AG04449 (cell line): ENCODE measurements at places on chromosomes 7 and 10.

GRCh38 chr7:12729112-12729511, 41.7 kb downstream of the ARL4A start:
- DNase-seq: no peak

DNA sequence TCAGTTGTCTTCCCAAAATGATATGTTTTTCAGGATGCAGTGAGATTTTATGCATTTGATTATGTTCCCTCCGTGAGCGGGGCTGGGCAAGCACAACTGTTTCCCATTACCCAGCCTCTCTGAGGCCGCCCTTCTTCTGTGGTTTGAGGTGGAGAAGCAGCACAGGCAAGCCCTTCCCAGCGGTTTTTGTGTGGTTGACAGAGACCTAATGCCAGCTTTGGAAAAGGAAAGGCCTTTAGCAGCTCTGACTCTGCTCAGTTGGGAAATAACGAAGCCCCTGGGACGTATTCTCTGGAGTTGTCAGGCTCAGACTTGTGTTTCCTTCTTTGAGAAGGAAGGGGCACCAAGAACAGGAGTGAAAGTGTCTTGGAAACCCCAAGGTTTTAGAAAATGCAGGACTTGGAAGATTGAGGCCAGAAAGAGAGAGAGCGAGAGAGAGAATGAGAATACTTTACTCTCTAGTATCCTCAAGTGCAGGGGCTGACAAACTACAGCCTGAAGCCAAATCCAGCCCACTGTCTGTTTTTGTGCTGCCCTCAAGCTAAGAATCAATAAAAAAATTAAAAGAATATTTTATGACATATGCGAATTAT, 20.6 kb upstream of the PDCD4 start:
- DNase-seq: no peak

GRCh38 chr7:37284805-37285231, 163.8 kb downstream of the ELMO1 start:
- DNase-seq: no peak

GRCh38 chr7:91694351-91694841, 186.1 kb downstream of the MTERF1 start:
- DNase-seq: no peak

GRCh38 chr10:130463104-130463875, 327.1 kb downstream of the GLRX3 start:
- no peak for DNase-seq

- DNase-seq: no peak
Observed at GRCh38 chr7:45469103-45469502, 105.1 kb upstream of the ADCY1 start.
